ENCODE measurements at places on chromosomes 2 and 18. TPM values are rescaled to one million over a fixed set of nuclear protein-coding genes. Genes with fewer than 3 reads are reported as not detected.

GRCh38 chr18:10368456-10369453, 85.7 kb upstream of the APCDD1 start:
- DNase-seq, result no peak

GRCh38 chr2:31401580-31401979, 13.0 kb downstream of the XDH start:
- DNase-seq, result peak; percentile 100

GRCh38 chr18:54233228-54233625, 8.8 kb upstream of the MBD2 start:
- peak; percentile 62 for DNase-seq

GRCh38 chr18:38475686-38476085, 910.1 kb upstream of the CELF4 start:
- no peak for DNase-seq

The DOCK10 gene
- polyA plus RNA-seq, result 1.4 TPM

- DNase-seq, result no peak
These were observed 141.5 kb downstream of the PIGN start for GRCh38 chr18:62045316-62045715.

GRCh38 chr2:44170311-44170717, 1.6 kb downstream of the PPM1B start:
- no peak for DNase-seq

GRCh38 chr2:176260689-176261088, 8.6 kb upstream of the MTX2 start:
- no peak for DNase-seq

DNA sequence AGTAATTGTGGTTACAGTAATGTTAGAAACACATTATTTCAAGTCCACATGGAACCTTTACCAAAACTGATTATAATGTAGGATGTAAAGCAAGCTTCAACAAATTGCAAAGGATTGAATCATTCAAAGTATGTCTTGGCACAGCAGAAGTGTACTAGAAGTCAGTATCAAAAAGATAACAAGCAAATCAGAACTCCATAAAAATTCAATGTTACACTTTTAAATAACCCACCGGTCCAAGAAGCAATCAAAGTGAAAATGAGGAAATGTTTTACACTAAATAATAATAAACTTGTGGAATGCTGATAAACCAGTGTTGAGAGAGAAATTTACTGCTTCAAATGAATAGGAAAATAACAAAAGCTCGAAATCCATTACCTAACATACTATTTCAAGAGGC, 47.7 kb downstream of the TTC21B start:
- DNase-seq, result no peak

DNA sequence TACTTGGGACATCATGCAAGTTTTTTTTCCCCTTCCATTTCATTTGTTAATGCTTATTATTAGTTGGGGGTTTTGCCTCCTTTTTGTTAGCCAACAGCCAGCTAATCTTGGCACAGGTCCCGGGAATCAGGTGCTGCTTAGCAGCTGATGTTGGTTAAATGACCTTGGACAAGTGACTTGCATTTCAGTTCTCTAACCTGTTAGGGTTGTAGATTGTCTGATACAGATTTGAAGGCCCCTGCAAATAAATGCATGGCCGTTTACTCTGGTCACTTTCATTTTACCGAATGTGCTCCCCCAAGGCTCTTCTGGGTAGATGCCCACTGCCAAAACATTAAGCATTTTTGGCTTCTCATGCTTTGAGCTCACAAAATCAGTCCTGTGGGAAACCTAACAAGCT, 120.9 kb downstream of the SPTBN1 start:
- no peak for DNase-seq

DNA sequence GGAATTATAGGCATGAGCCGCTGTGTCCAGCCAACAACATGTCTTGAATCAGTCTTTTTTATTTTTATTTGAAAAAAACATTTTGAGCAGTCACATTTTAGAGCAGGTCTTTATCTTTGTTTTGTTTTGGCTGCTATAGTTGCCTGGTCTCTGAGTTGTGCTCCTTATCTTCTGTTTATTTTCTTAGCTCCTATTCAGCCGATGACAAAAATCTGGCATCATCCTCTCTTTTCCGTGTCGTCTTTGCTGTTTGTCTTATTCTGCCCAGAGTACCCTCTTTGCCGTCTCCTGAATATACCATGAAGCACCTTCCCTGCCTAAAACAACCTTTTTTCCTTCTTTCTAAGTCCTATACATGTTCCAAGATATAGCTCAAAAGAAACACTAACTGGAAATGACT, 201.1 kb downstream of the THSD7B start:
- DNase-seq, result no peak

DNA sequence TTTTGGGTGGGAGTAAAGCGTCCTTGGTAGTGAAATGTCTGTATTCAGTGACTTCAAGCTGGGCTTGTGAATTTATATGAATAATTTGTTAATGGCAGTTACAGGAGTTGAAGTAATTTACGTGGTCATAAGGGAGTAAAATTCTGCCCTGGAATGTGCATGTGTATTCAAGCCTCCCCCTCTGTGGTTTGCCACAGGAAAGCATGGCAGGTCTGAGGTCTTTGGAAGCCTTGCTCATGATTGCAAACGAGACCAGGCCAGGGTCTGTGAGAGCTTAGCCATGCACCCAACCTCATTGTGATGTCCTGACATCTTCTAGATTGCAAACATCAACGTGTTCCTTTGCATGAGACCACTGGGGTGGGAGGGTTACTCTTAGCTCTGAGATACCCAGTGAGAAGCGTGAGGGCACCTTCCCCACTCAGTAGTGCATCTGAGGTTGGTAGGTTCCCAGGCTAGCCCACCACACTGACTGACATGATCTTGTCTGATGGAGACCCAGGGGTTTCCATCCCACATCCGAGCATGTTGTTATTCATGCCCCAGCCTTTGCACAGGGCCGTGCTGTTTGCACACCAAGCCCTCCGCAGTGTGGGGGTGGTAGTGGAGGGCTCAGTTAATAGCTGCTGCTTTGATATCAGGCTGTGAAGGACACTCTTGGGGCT, 216.5 kb downstream of the KLHL29 start:
- no peak for DNase-seq

GRCh38 chr2:235413064-235413463, 80.8 kb upstream of the AGAP1 start:
- DNase-seq, result no peak

DNA sequence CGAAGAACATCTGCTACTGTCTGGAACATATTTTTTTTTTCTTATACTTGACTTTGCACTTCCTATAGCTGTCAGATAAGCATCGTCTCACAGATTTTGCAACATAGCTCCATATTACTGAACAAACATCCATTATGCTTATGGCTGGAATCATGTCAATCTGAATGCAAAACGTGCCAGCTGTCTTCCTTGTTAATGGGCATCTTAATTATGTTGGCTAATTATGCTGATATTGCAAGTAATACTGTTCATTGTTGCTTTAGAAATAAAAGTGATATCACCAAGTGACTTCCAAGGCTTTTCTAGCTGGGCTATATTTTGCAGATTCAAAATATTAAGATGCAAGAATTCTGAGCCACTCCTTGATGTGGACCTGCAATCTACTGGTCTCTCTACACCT, 176.8 kb downstream of the ARL4C start:
- no peak for DNase-seq

The SPC25 gene
- polyA plus RNA-seq, result 7.1 TPM

- peak; percentile 62 for DNase-seq
These were observed 3.5 kb upstream of the HAAO start for GRCh38 chr2:42795841-42796301.

GRCh38 chr2:205739620-205740019, 57.3 kb downstream of the NRP2 start:
- DNase-seq, result no peak

GRCh38 chr2:219509780-219510511, 4.3 kb upstream of the ASIC4 start:
- DNase-seq, result no peak

DNA sequence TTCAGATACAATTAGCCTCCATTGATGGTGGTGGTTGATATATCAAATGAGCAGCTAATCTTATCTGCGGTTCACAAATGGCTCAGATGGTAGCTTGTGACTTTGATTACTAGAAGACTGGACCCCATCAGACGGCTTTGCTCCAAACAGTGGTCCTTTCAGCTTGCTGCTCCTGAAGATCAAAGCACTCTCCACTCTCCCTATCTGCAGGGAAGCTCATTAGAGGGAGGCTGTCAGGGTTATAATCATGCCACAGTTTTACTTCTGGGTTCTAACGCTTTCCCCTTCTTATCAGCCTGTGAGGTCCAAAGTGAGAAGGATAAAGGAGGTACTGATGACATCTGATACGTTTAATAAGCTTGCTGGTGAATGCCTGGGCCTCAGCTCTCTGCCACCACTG, 247.1 kb upstream of the NT5C1B start:
- DNase-seq, result no peak

The CRYBA2 gene
- polyA plus RNA-seq, result not detected

GRCh38 chr2:173680574-173680973, 284.6 kb downstream of the SP3 start:
- no peak for DNase-seq

DNA sequence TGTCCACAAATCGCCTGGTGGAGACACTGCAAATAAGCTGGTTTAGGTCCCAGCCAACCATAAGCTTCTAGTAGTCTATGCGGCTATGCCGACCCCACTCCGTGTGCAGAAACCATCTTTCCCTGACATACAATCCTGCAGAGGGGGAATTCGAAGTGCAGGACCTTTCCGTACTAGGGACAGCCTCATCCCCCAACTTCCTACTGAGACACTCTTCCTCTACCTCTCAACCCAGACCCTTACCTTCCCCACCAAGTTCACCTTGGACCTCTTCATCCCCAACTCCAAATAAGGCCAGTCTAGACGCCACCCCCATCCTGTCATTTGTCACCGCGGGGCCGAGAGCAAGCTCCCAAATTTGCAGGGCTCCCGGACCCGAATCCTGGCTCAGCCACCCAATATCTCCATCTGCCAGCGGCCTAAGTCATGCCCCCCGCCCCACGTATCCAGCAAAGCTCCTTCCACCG, 496 bp downstream of the SUCLG1 start:
- no peak for DNase-seq

DNA sequence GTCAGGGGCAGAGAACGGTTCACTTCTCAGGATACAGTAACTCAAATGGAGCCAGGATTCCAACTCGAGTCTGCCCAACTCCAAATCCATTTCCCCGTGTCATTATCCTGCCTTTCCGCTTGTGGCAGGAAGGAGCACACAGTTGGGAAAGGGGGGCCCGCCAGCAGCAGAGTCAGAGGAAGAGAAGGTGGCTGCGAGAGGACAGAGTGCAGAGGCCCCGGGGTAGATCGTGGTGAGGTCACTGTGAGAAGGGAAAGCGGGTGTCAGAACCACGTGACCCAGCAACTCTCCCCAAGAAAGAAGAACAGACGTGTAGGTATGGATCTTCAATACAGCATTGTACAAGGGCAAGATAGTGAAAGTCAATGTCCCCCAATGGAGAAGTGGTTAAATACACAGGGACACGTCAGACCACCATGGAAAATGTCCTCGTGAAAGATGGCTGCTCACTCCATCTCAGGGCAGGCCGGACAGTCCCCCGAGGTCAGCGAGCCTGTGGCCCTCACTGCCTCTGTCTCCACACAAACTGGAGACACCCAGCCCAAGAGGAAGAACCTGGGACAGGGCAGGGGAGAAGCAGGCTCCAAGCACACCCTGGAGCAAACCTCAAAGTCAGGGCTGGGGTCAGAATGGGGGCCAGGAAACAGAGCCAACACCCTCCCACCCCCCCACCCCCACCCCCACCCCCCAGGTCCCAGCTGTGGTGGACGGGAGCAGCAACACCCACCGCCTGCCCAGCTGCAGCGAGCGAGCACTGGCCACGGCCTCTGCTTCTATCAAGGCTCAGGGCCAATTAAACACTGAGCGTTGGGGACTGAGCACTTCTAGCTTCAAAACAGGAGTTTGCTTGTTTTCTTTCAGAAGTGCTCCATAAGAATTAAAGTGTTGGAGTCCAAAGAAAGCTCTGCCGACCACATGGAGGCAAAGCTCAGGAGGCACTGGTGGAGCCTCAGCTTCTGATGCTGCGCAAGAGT, 92.7 kb downstream of the EIPR1 start:
- no peak for DNase-seq

GRCh38 chr2:174794851-174795374, 30.6 kb upstream of the CHRNA1 start:
- no peak for DNase-seq

DNA sequence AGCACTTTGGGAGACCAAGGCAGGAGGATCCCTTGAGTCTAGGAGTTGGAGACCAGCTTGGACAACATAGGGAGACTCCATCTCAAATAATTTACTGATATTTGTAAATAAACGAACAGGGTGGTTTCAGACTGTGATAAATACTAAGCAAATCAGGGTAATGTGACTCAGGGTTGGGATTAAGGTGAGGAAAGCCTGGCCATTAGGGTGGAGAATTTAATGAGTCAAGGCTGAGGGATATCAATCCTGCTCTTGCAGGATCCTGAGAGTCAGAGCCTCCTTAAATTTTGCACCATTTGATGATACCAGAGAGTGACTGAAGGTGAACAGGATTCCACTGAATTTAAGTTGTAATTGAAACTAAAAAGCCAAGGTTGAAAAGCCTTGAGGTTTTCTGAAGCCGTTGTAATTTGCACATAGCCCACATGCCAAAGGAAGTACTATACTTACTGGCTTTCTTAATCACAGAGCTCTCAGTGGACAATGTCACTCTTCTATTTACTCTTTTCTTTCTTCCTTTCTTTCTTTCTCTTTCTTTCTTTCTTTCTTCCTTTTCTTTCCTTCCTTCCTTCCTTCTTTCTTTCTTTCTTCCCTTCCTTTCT, 28.6 kb upstream of the AP1S3 start:
- DNase-seq, result no peak

The UGT1A3 gene
- polyA plus RNA-seq, result 1.8 TPM

The ASPRV1 gene
- 1.5 TPM for polyA plus RNA-seq

DNA sequence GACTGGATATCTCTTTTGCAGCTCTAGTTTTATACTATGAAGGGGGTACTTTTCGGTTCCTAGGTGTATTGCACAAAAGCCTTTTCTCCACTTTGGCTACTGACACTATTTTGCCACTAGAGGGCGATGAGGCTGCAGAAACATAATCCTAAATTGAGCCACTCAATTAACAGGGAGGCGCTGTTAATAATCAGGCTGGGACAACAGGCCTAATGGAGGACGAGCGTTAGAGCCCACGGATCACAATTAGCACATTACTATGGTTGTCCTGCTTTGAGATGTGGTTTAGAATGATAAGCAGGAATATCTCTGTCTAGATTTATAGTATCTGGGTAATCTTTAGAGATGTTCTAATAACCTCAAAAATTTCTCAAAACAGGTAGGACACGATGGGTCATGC, 62.2 kb upstream of the PMAIP1 start:
- DNase-seq, result peak; percentile 23

All from keratinocyte (primary cell).